NCI-H524 treated with DMSO at 0.1 percent for 48 hours (cell line): ENCODE measurements at places on chromosomes 16 and 17.

GRCh38 chr16:73403291-73403690 lies 355.4 kb upstream of the ZFHX3 start:
- no peak for DNase-seq

- no peak for DNase-seq
Measured at GRCh38 chr17:51487947-51488346, 227.6 kb downstream of the UTP18 start.

- peak; percentile 78 for DNase-seq
Measured at GRCh38 chr17:50318501-50319285, 27.2 kb upstream of the XYLT2 start.

- no peak for DNase-seq
Measured at GRCh38 chr16:48559462-48560211, 50.3 kb downstream of the N4BP1 start.

DNA sequence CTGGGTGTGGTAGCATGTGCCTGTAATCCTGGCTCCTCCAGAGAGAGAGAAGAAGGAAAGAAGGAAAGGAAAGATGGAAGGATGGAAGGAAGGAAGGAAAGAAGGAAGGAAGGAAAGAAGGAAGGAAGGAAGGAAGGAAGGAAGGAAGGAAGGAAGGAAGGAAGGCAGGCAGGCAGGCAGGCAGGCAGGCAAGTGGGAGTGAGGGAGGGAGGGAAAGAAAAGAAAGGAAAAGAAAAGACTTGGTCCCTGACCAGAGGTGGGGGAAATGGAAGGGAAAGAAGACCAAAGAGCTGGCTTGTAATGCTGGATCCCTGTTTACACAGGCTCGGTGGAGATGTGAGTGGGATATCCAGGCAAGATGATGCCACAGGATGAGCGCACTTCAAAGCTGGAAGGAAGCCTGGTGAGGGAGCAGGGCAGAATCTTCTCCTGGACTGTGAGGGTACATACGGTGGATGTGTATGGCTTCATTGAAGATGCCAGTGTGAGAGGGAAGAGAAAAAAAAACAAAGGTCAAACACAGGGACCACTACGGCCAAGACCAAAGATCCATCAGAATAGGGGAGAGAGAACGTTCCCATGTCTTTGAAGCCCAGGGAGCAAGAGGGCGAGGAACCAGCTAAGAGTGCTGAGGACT lies 2.1 kb downstream of the CES1 start:
- DNase-seq, result no peak

DNA sequence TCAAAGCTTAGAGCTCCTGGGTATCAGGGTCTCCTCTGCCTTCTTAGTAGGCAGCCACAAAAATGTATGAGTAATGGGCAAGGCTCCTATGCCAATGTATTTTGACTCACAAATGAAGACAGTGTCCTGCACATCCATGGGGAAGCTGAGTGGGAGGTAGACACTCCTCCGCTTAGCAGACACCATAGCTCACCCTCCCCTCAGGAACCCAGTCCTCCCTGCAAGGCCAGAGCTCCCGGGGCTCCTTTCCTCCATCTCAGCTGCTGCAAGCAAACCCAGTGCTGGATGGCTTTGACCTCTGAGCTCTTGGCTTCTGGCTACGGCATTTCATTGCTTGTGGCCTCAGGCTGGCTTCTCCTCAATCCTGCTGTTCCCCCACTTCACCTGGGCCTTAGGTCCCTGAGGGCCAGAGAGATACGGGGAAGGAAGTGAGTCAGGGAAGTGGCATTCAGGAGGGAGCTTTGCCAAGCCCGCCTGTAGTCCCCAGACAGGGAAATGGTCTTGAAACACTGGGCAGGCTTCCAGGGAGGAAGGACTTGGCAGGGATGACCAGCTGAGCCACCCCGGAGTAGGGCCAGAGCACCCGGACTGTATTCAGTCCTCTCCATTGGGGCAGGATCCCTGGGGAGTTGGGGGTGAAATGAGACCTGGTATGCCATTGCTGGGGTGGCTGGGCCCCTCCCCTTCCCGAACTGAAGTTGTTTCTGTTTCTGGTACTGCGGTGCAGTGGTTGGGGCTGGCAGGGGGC lies 4.5 kb downstream of the ABCC3 start:
- no peak for DNase-seq
